CD4-positive, CD25-positive, alpha-beta regulatory T cell (primary cell): ENCODE measurements at places on chromosomes 4 and X. TPM values are rescaled to one million over a fixed set of nuclear protein-coding genes. Genes with fewer than 3 reads are reported as not detected.
A peak's percentile ranks its signal among the peaks of the same experiment; 100 is the strongest.

- no peak overlapping the region for H3K27ac ChIP-seq
- no peaks in the 10 kb centered on the region for H3K27me3 ChIP-seq
- H3K36me3 ChIP-seq = no peaks in the 10 kb centered on the region
- DNase-seq = no peak
- H3K4me3 ChIP-seq = no peak overlapping the region
Measured at GRCh38 chr4:25494166-25494565, 117.1 kb downstream of the ANAPC4 start.

DNA sequence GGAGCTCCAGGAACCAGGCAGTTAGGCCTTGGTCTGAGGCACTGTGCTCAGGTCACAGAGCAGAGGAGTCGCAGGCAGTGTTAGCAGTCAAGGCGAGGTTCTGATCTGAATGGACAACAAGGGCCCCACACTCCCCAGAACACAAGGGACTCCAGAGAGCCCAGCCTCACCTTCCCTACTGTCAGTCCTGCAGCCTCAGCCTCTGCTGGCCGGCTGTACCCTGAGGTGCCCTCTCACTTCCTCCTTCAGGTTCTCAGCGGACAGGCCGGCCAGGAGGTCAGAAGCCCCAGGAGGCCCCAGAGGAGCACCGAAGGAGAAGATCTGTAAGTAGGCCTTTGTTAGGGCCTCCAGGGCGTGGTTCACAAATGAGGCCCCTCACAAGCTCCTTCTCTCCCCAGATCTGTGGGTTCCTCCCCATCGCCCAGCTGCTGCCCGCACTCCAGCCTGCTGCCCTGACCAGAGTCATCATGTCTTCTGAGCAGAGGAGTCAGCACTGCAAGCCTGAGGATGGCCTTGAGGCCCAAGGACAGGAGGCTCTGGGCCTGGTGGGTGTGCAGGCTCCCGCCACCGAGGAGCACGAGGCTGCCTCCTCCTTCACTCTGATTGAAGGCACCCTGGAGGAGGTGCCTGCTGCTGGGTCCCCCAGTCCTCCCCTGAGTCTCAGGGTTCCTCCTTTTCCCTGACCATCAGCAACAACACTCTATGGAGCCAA is 26.2 kb downstream of the MAGEA9 start:
- no peak overlapping the region for H3K27ac ChIP-seq
- H3K4me3 ChIP-seq = no peak overlapping the region
- no peaks in the 10 kb centered on the region for H3K36me3 ChIP-seq

- H3K4me3 ChIP-seq = no peak overlapping the region
- no peak overlapping the region for H3K27ac ChIP-seq
- no peaks in the 10 kb centered on the region for H3K4me1 ChIP-seq
- no peaks in the 10 kb centered on the region for H3K27me3 ChIP-seq
Measured at GRCh38 chr4:174100910-174101309, 182.6 kb downstream of the FBXO8 start.

DNA sequence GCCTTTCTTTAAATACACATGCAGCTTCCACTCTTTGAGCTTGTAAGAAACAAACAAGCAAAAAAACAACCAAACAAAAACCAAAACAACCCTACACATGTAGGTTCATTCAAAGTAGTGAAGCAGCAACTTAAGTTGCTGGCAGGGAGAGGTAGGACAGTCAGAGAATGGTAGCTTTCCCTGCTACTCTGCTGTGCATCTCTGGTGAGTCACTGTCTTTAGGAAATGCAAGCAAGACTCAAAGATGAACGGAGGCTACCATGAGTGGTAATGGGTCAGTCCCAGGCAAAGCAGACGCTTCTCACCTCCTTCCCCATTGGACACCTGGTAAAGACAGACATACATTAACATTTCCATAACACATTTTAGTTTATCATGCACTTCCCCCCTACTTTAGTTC is 43.2 kb downstream of the PGRMC2 start:
- H3K4me3 ChIP-seq = no peak overlapping the region
- H3K27ac ChIP-seq = no peak overlapping the region
- H3K27me3 ChIP-seq = no peaks in the 10 kb centered on the region
- no peaks in the 10 kb centered on the region for H3K4me1 ChIP-seq
- no peaks in the 10 kb centered on the region for H3K36me3 ChIP-seq

ETDB gene
- not detected for total RNA-seq

ZNF718 gene
- total RNA-seq = 5.5 TPM

DNA sequence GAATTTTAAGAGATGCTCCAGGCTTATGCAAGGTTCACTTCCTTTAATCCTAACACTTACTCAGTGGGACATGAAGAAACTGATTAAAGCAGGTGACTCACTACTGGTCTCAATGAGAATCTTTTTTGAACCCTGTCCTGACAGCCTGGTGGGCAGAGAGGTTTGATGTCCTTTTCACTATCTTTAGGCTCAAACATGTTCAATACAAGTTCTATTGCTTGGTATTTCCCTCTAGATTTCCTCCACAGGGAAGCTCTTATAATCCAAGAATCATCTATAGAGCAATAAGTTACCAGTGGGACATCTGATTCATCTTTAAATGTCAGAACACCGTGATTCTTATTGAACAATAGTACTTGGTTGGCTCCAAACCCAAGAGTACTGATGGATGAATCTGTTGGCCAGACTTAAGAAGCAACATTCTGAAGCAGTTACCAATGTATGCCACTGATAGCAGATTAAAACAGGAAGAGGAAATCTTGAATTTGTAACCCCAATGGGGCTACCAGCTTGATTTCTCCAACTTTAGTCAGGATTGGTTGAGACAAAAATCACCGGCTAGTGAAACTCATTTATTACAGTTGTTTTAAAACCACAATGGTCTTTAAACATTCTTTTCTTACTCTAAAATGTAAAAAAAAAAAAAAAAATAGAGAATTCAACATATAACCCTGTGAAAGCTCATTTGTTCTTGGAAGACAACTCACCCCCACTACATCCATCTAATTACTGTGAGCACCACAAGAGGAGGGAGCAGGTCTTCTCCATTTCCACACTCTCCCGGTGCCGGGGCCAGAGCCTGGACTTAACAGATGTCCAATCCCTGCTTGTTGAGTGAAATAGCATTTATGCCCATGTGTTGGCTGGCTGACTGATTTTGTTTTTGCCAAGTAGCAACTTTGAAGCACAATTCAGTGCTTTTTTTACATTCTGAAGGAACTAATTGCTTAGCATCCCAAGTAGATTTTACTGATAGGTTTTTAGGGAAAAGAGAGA is 43.3 kb downstream of the FGFBP1 start:
- no peak overlapping the region for H3K27ac ChIP-seq
- no peak overlapping the region for H3K4me3 ChIP-seq
- DNase-seq = no peak
- no peaks in the 10 kb centered on the region for H3K36me3 ChIP-seq

ASB12 gene
- not detected for total RNA-seq

DNA sequence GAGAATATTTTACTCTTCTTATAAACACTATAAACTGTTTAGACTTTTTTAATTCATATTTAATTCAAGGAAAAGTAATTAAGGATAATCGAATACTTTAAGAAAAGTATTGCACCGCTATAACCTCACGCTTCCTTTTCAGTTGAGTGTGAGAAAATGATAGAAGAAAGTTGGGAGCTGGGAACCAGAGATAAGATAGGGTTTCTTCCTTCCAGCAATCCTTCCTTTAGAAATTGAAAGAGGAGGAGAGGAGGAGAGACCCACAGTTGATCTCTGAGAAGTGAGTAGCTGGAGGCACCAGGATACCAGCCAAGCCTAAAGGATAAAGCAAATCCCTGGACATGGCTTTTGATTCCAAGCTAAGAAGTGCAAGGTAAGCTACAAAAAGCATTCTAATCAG is 242.3 kb upstream of the NOCT start:
- no peak for DNase-seq
- no peaks in the 10 kb centered on the region for H3K27me3 ChIP-seq
- H3K4me1 ChIP-seq = no peaks in the 10 kb centered on the region
- no peaks in the 10 kb centered on the region for H3K36me3 ChIP-seq
- no peak overlapping the region for H3K27ac ChIP-seq

GRCh38 chrX:74923942-74924448 is 1.3 kb downstream of the NEXMIF start:
- H3K27me3 ChIP-seq = no peaks in the 10 kb centered on the region
- peak; percentile 3 for DNase-seq
- no peak overlapping the region for H3K27ac ChIP-seq
- H3K4me1 ChIP-seq = no peaks in the 10 kb centered on the region
